ENCODE measurements at places on chromosomes 6 and 20.

GRCh38 chr20:50121858-50122271 lies 8.9 kb upstream of the UBE2V1 start:
- no peak for DNase-seq

GRCh38 chr6:105300090-105300489 lies 102.8 kb downstream of the PREP start:
- DNase-seq, result no peak

DNA sequence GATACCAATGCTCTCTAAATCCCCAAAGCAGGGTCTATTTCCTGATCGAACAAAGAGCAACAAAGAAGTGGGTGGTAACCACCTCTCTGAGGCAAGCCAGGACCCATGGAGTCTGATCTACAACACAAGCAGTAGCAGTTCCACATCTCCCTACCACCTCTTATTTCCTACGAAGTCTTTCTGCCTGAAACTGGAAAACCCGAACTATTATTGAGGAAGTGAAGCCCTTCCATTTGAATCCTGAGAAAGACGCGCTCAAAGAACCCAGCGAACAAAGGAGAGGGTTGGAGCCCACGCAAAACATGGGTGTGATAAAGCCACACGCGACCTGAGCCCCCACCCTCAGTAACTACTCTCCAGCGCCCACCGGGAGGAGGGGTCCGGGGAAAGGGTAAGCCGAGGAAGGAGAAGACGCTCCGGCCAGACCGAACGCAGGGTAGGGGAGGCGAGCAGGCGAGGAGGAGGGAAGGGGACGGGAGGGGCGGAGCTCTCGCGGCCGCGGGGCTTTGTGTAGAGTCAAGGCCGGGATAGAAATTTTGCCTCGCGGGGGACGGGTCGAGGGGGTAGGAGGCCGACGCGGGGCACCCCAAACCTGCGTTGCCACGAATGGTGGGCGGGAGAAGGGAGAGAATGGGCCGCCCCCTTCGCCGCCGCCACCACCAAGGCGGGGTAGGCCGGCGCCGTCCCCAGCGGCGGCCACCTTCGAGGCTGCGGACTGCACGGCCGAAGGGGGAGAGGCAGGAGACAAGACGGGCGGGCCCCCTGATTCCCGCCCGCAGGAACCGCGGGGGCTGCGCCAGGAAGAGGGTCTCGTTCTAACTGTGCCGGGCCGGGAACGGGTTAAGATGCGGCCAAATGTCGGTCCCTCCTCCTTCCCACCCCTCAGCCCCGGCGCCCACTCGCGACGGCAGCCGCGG lies 802 bp downstream of the HDAC2 start:
- peak; percentile 38 for DNase-seq

- no peak for DNase-seq
Measured at GRCh38 chr6:18265787-18266522, 1.6 kb upstream of the DEK start.

GRCh38 chr6:158646023-158646910 lies 1.7 kb upstream of the DYNLT1 start:
- DNase-seq, result no peak

DNA sequence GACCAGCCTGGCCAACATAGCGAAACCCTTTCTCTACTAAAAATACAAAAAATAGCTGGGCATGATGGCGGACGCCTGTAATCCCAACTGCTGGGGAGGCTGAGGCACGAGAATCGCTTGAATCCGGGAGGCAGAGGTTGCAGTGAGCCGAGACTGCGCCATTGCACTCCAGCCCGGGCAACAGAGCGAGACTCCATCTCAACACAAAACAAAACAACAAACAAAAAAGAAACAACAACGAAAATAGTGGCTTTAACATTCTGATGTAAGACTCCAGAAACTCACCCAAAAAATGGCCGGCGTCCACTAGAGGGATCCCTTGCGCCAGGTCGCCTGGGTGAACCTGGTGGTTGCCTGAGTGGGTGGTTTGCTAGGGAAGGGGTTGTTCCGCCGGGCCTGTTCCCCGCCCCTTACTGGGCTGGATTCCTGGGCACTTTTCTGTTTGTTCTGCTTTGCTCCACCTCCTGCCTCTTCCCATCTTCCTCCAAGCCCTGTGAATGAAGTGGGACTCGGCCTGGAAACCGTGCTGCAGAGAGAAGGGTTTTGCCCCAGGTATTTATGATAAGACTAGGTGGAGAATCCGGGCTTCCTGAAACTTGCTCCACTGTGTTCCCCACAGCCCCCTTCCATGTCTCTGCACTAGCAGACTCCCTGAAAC lies 1.5 kb downstream of the PABPC1L start:
- DNase-seq, result peak; percentile 41

DNA sequence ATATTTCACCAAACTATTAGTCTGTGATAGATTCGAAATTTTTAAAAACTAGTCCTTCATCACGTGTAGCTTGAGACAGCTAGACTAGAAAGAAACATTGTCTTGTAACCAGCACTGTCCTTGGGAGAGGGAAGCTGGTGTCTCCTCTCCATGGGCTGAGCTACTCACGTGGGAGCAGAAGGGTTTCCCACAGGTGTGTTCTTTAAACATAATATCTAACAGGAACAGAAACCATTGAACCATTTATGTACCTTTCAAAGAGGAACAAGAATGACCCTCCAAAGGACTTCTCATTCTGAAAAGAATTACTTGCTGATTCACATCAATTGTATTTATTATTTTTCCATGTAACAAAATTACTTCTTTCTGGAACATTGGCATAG lies 72.4 kb upstream of the SYNJ2 start:
- DNase-seq, result no peak

- no peak for DNase-seq
Measured at GRCh38 chr20:5871459-5872410, 78.6 kb downstream of the TRMT6 start.

GRCh38 chr6:27830212-27830599 lies 82.0 kb downstream of the OR2B2 start:
- DNase-seq, result no peak

DNA sequence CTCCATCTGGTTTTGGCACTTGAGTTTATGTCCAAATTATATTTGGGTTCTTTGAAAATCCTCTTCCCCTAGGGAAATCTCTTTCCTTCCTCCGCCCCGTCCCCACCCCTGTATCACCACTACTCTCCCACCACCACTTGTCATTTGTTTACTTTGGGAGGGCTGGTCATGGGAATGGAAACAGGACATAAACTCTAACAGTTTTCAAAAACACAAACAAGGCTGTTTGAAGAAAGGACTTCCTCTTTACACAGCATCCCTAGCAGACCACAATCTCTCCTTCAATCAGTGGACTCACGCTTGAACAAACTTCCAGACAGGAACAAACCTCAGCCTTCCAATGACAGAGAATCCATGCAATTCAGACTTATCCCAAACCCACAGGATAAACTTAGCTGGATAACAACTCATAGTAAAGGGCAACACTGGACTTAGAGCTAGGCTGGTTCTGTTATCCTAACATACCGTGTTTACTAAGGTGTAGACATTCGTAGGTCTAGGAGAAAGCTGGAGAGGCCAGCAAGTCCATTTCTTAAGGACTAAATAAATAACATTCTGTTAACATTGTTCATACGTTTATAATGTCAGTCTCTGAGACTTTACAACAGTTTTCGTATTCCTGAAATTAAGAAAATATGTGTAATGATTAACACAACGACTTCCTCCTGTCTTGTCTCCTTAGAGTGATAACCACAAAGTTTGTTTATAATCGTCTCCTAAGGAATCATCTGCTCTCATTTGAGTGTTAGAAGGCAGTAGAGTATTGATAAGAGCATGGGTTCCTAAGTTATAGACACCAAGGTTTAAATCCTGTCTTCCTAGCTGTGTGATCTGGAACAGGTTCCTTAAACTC lies 44.1 kb upstream of the CTAGE9 start:
- DNase-seq, result no peak

DNA sequence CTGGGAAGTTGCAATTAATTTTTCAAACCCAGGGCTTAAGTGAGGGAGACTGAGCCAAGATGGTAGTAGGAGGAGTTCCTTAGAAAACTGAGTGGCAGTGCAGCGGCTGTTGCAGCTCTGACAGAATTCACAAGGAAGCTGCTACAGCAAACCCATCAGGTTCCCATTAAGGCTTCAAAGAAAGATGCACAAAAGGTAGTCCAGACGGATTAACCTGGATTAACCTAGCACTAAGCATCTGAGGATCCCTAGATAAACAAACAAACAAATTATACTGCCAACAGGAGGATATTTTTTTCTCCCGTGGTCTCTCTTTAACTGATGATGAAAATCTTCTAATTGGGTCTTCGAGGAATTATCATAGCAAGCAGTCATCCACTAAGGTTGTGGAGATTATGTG lies 5.2 kb downstream of the TENT5A start:
- no peak for DNase-seq

DNA sequence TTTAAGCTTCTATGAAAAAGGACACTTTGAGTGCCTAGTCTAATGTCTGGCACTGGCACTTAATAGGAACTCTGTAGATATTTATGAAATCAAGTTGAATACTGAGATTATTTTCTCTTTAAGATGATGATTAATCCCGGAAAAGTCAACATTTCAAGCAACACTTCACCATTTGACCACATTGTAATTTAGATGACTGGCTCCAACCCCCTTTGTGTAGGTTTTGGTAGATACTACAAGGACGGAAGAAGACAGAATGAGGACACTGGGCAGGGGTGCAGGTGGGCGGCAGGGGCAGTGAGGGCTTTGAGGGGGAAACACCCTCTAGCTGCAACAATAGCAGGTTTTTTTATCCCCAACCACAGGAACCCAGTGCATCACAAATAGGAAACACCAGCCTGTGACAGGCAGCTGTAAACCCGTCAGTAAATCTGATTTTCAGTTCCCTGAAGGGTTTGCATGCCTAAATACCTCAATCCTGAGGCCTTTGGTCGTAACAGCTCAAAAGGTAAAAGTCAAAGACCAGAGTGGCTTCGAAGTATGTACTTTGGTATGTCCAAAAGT lies 4.6 kb downstream of the DTNBP1 start:
- DNase-seq, result no peak

DNA sequence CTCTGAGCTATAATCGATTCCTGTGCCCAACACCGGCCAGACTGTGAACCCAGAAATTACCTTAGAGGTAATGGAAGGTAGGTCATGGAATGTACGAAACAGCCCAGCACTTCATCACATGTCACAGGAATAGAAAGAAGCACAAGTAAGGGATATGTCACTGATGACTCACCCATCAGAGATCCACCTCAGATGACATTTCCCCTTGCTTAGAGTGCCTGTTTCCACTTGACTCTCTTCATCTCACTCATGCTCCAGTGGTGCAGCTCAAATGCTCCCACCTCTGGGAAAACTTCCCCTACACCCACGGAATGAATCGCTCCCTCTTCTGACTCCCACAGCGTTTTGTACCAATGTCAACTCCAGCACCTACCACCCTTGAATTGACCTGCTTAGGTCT lies 381.6 kb upstream of the CNR1 start:
- DNase-seq, result no peak

All from activated T-helper 2 cell treated with anti-CD3 and anti-CD28 coated beads, Interferon-gamma antibody, Interleukin-2, Interleukin-4, amounts not matched to agents 10 μg/mL and 5 μg/mL and 100 μg/mL, durations not matched to agents 14 hours and 24 hours and 36 hours (primary cell).